Skeletal muscle cell (primary cell): ENCODE measurements at places on chromosomes 13 and 19.

DNA sequence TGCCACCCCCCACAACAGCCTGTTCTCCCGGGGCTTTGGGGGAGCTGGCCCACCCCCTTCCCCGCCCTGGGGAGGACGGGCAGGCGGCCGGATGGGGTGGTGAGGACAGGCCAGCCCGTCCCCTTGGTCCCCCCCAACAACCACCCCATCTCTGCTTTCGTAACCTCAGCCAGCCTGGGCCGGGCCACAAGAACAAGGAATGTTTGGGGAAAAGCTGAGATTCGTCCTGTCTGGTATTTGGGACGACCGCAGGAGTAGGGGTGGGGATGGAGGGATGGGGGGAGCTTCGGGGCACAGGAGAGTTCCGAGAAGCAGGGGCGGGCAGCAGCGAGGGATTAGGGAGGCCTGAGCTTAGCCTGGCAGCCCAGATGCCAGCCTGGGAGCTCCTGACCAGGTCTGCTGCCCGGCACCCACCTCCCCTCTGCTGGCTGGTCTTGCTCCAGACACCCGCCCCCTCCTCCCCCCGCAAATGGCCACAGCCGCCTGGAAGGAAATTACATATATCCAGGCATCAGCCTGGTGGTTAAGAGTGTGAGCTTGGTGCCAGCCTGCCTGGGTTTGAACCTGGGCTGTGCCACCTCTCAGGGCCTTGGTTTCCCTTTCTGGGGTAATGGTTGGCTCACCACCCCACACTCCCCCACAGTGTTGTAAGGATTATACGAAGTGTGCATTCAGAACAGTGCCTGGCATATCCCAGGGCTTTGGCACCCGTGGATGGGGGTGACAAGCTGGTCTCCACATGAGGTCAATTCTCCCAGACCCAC, at the start of gene PODNL1:
PODNL1 (minus strand) TSS at position 117 of the 764 bp plus-strand sequence. CDS start 236 bp downstream, outside the sequence.
- peak; percentile 36 for DNase-seq

DNA sequence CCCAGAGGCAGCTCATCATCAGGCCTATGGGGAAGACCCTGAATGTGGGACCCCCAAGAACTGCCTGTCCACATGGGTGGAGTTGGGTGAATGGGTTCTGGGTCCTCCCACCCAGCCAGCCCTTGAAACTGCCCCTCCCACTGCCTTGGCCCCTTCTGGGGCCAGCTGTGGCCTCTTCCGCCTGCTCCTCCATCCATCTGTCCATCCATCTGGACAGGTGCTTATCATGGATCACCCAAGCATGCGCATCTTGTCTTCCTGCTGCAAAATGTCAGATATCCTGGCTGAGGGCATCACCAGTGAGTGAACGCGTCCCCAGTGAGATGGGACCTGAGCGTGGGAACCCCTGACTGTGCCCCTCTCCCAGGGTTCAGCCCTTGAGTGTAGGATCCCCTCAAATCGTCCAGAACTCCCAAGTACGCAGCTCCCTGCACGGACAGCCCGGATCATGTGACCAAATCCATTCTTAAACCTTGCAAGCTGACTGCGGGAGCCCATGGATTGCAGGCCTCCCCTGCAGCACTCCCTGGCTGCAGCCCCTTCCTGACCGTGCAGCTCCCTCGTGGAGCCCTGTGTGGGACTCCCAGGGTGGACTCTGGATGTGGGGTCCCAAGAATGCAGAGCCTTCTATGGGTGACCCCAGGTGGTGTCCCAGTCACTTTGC, 2.0 kb downstream of the STXBP2 start:
- no peak for DNase-seq

DNA sequence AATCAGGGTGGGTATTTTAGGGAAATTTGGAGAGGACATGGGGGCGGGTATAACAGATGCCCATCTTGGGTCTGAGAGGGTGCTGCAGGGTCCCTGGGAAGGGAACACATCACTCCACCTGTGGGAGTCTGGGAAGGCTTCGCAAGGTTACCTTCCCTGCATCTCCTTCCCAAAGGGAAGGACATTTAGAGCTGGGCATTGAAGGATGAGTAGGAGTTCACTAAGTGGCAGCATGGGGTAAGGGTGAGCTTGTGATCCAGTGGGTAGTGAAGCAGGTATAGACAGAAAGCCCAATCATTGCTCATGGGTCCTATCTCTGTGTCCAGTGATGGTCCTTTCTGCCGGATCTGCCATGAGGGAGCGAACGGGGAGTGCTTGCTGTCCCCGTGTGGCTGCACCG, 13.2 kb downstream of the MARCHF2 start:
- no peak for DNase-seq

GRCh38 chr13:89897681-89898080, 1449.8 kb upstream of the MIR17HG start:
- DNase-seq: no peak

DNA sequence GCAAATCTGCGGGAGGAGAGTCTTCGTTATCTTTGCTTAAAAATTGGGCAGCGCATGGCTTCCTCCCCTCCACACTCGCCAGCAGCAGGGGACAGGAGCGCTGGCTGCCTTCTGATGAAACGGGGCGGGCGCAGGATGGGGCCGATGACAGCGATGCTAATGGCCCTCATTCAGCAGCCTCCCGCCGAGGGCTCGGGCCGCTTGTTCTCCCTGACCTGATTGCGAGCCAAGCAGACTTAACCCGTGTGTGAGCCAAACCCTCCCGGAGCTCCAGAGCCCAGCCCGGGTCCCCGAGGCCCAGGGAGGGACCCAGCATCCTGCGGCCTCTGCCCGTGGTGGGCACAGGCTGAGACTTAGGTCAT, 90.3 kb downstream of the KDM4B start:
- DNase-seq: no peak

GRCh38 chr19:55050749-55051532, 12.0 kb downstream of the RDH13 start:
- no peak for DNase-seq

DNA sequence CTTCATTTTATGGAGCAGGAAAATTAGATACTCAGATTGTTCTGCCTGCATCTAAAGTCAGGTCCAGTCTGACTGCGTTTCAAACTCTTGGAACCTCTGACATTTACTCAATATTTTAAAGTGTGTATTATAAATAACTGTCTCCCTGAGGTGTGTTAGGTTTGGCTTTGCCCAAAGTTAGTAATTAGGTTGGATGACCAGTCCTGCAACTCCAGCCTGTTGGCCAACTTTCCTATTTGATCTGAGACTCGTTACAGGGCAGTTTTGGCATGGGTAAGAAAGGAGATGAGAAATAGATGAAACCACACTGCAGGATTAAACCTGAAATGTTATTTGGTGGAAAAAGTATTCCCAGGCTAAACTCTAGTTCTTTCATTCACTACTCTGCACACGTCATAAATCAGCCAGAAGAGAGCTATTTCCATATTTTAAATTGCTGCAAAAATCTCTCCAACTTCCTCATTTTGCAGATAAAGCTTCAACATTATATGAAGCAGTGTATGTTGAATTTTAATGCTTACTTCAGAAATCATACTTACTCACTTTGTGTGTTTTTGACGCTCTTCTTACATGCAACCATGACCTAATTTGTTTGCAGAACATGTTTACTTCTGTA, 357.1 kb downstream of the DCT start:
- no peak for DNase-seq

DNA sequence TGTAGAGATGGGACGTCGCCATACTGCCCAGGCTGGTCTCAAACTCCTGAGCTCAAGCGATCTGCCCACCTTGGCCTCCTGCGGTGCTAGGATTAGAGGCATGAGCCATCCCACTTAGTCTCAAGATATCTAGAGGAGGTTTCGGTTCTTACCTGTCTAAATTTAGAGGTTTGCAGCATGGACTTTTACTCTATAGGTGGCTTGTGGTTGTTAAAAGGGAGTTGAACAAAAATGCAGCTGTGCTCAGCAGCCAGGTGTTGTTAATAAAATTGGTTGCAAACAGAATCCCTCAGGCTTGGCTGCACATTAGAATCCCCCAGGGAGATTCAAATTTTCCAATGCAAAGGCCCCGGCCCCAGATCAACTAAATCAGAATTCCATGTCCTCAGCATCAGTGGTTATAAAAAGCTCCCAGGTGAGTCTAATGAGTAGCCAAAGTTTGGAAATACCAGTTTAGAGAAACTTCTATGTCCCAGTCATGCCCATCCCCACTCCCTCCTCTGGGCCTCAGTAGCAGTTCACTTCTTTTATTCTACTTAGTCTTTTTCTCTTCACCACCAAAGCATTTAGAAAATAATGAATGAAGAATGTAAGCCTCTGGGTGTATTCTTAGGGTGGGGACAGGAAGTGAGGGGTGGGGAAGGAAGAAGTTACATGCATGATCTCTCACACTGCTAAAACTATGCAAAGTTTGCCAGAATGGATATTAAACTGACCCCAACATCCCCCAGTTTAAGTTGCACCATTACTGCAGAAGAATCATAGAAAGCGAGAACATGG, 471.0 kb downstream of the COG6 start:
- DNase-seq: no peak

DNA sequence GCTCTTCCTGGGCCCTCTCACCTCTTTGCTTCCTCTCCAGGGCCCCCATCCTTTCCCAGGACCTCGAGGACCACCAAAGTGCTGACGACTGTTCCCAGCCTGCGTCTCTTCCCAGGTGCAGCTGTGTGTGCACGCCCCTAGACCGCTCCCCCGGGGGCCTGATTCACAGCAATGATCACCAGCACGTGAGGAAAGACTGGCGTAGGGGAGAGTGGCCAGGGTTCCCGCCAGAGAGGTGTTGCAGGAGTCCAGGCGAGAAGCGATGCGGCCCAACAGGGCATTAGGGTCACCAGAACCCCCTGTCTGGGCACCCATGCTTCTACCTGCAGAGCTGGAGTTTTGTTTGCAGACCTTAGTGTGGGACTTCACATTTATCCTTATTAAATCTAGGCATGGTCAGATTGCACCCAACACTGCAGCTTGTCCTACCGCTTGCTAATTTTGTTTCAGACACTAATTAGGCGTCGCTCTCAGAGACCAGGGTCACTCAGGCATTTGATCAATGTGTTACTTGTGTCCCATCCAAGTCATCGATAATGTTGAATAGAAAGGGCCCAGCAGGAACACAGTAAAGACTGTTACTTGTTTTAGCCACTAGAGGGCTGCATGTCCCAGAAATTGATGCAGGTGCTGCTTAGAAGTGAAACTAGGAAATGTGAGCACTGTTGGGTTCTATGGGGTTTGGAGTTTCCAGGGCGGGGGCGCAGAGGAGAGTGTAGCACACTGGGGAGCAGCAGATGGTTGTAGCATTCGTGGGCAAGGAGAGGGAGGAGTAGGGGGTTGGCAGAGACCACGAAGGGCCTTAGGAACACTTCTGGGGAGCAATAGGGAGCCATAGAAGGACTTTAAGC, 53.2 kb downstream of the CDADC1 start:
- no peak for DNase-seq

DNA sequence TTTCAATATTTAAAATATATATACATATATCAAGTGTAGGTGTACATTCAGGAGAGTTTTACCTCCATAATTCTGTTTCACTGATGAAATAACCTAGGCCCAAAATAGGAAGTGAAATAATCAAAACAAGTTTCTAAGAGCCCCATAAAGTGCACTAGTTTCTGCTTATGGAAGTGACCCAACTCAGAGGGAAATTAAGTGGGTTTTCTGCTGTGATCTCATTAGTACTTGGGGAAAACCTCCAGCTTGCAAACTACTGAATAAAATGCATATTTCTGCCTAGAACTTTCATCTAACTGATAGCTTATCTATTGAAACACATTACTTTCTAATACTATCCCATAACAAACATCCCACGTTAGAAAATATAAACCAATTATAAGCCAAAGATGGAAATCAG, 45.4 kb upstream of the MIR17HG start:
- DNase-seq: no peak

GRCh38 chr19:45577111-45577905, 7.3 kb downstream of the OPA3 start:
- peak; percentile 74 for DNase-seq

GRCh38 chr19:45935267-45935666, 20.7 kb upstream of the NANOS2 start:
- DNase-seq: no peak

- DNase-seq: no peak
These were observed 66.4 kb downstream of the SPACA7 start for GRCh38 chr13:112442483-112443090.

GRCh38 chr19:1108291-1109031, 4.7 kb downstream of the GPX4 start:
- DNase-seq: no peak

GRCh38 chr13:48542581-48543341, 9.9 kb upstream of the RCBTB2 start:
- no peak for DNase-seq

DNA sequence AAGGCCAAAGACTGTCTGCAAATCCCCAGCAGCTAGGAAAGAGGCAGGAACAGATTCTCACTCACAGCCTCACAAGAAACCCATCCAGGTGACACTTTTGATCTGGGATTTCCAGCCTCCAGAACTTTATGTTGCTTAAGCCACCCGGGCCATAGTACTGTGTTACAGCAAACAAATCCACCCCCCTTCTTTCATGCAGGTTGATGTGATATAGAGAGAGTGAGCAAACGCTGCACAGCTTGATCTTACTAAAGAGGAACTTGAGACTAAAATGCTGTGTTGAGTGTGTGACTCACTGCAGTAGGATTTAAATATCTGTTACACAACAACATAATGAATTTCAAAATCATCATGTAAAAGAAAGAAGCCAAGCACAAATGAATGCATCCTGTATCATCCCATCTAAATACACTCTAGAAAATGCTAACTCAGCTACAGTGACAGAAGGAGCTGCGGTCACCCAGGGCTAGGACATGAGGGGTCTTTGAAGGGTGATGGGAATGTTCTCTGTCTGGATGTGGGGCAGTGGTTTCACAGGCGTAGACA, 32.2 kb downstream of the RCBTB2 start:
- DNase-seq: peak; percentile 86

DNA sequence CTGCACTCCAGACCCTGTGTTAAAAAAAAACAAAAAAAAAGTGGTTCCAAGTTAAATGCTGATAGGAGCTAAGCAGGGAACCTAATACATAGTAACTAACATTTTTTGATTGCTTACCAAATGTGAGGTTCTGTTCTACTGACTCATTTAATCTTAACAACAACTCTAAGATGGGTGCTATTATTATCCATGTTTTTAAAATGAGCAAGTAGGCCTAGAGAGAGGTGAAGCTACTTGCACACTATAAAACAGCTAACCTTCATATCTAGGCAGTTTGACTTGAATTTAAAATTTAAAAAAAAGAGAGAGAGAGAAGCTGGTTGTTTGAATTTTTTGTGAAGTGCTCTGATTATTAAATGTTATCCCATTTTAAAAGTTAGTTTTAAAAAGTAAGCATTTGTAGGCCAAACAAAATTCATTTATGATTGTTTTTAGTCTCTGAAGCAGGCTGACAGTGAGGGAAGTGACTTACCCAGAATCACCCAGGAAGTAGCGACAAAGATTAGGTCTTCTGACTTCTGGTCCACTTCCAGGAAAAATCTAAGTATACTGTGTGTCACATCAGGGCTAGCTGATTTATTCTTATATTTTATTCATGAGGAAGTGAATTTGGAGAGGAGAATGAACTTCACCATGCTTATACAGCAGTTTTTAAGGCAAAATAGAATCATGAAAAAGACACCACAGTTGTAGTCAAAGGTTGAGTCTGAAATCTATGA, 2.4 kb downstream of the SIGLECL1 start:
- no peak for DNase-seq

- no peak for DNase-seq
These were observed 161.2 kb upstream of the RNF113B start for GRCh38 chr13:98338310-98338709.
